NCI-H510A treated with DMSO at 0.1 percent for 48 hours (cell line): ENCODE measurements at places on chromosomes 7 and 10.

GRCh38 chr10:25338271-25338670, 163.5 kb downstream of the GPR158 start:
- no peak for DNase-seq

DNA sequence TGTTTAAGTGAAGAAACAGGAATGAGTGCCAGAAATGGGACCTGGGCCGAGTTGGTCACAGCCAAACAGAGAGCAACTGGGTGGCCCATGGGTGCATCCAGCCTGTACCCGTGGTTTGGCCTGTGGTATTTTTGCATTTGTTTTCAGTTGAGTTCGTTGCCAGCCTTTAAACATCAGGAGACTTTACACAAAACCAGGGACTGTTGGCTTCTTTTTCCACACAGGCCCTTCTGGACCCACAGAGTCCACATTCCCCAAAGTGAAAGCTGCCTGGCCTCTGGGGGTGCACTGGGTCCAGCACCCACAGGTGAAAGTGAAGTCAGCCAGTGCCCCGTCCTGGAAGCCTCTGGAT, 54.1 kb upstream of the TNS3 start:
- no peak for DNase-seq

GRCh38 chr7:135971366-135971725, 5.8 kb downstream of the MTPN start:
- no peak for DNase-seq

DNA sequence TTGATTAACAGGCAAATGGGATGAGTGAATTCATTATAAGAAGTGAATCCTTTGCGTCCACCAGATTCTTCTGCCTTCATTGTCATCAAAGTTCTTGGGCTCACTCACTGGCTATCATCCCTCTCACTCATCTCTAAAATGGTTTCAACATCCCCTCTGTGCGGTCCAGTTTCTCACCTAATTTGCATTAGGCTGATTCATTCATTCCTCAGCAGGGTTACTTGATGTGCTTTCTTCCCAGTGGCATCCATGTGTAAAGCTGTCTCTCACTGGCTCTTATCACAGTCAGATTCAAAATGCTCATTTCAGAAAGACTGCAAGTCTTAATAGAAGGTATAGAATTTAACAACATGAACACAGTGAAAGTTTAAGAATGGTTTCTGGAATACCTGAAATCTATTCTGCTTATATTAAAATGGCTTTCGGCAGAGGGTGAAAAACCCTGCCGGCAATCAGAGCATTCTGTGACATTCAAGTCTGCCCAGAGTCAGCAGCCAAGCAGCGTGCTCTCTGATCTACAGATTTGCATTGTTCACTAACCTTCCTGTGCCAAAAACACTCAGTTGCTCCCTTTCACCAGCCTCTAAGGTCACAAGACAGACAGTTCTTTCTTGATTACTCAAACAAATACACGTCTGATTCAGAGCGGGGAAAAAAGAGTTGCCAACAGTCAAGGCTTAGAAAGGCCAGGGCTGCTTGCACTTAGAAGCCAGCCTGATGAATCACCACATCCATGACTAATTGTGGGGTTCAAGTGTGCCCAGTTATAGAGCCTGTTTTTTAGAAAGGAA, 106.7 kb downstream of the TES start:
- DNase-seq, result no peak

GRCh38 chr7:91051966-91052365, 212.3 kb upstream of the FZD1 start:
- DNase-seq, result no peak

GRCh38 chr10:121596689-121597503, 1.3 kb downstream of the FGFR2 start:
- DNase-seq, result peak; percentile 33

DNA sequence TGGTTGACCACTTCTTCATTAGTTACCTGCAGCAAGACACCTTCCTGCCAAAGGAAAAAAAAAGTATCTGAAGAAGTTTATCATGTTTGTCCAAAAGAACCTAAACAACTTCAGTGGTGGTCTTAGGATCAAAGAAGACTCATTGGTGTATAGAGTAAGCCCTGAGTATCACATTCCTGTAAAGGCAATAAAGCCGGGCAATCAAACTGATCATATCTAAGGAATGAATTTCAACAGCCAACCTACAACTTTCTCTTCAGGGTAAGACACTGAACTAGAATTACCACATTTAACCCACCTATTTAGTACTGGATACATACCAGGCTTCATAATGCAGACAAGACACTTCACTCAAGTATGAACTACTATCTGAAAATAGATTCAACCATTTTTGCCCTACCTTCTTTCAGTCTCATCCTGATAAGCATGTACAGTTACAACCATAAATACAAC, 10.1 kb downstream of the HNRNPA2B1 start:
- no peak for DNase-seq

DNA sequence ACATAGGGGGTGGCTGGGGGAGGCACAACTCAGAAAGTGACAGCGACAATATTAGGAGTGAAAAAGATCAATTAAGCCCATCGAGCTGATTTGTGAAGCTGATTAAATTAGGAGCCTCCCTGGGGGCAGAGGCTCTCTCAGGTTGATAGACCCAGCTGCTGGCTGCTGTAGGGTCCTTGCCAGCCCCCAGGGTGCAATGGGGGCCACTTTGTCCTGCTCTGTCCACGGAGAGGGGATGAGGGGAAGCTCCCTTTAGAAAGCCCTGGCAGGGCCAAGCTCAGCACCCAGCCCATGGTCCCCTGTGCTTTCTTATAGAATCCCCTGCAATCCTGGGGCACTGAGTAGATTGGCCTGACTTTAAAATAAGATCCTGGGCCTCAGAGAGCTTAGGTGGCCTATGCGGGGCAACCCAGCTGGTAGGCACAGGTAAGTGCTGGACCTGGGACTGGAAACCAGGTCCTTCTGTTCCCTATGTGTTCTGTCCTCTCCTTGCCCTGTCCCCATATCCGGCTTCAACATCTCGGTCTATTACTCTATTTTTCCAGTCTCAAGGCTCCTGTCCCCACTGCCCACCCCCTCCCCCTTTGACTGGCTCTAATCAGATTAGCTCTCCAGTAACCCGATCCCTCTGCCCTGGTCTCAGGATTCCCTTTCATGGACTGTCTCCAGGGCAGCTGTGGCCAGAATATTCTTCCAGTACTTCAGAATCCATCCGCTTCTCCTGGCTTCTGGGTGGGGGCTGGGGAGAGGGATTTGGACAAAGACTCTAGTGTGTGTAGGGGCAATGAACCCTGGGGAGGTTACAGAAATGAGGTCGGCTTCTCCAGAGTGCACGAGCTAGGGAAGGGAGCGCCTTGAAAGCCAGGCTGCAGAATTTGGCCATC, 259.6 kb downstream of the RPS24 start:
- peak; percentile 71 for DNase-seq

GRCh38 chr7:77415823-77416620, at the start of gene GSAP:
Gene GSAP, minus strand, starts transcription at chr7:77416349. Its CDS starts 28 bp downstream, at chr7:77416321.
- DNase-seq, result no peak

GRCh38 chr7:115015619-115016018, 93.7 kb downstream of the MDFIC start:
- DNase-seq, result no peak

- DNase-seq, result peak; percentile 11
Observed at GRCh38 chr10:69636626-69637605, 6.9 kb downstream of the FAM241B start.

GRCh38 chr10:30216821-30217220, 132.3 kb downstream of the MTPAP start:
- DNase-seq, result no peak

DNA sequence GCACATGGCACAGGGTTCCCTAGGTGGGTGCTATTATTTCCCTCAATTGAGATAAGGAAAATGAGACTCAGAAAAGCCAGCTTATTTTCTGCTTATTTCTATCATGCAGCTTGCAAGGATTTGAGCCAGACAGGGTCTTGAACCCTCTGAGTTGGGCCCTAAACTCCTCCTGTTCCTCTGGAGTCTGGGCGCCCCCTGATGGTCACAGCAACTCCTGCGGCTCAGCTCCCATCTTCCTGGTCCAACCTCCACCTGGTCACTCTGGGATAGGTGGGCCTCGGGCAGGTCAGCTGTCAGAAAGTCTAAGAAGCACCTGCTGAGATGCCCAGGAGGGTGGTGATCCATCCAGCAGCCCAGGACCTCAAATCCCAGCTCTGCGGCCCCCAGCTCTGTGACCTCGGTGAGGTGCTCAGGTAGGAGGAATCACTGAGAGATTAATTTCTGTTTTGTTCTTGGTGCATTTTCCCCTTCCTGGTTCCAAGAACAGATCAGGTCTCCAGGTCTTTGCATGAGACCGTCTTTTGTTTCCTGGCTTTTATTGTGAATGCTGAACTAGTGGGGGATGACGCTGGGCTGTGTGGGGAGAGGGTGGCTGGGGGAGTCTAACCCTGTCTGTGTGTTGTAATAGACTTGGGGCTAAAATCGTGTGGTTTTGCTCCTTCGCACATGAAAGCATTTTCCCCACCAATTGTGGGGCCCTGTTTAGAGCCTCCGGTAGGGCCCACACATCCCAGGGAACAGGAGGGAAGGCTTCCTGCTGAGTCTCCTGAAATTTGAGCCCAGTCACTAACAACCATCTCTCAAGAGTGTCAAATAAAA, 32.8 kb downstream of the TMEM130 start:
- peak; percentile 64 for DNase-seq

- DNase-seq, result no peak
Observed at GRCh38 chr7:101951757-101952156, 134.3 kb downstream of the CUX1 start.

- no peak for DNase-seq
Observed at GRCh38 chr7:23523486-23524075, 8.2 kb downstream of the TRA2A start.

- DNase-seq, result no peak
Observed at GRCh38 chr7:99975782-99976521, at the start of gene AZGP1. Gene AZGP1, minus strand, starts transcription at chr7:99976031. Its CDS starts 11 bp downstream, at chr7:99976020.

- DNase-seq, result no peak
Observed at GRCh38 chr10:111128331-111129180, 51.7 kb downstream of the ADRA2A start.

- DNase-seq, result peak; percentile 22
Observed at GRCh38 chr7:92691578-92691977, 101.4 kb upstream of the FAM133B start.

GRCh38 chr10:11208908-11209829, 191.5 kb downstream of the CELF2 start:
- DNase-seq, result no peak

- DNase-seq, result no peak
Observed at GRCh38 chr10:60235001-60235400, 154.7 kb downstream of the ANK3 start.
